Caki2 (cell line): ENCODE measurements at places on chromosomes 3 and 15.

GRCh38 chr3:37608061-37608702, 253.5 kb upstream of the CTDSPL start:
- peak; percentile 41 for DNase-seq

DNA sequence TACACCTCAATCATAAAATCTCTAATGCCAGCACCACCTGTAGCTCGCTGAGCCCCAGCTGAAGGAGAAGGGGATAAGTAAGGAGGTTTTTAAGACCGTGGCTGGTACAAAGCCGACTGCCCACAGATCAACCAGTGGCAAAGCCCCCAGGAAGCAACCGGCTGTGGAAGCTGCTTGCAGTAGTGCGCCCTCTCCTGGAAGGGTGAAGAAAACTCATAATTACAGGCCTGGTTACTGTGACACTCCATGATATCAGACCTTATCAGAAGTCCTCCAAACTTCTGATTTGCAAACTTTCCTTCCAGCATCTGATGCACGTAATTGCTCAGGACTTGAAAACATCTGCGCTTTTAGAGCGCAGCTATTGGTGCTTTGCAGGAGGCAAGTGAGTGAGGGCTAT, 63.1 kb upstream of the MCTP2 start:
- DNase-seq: no peak

GRCh38 chr3:186382217-186382885, 20.3 kb upstream of the DGKG start:
- no peak for DNase-seq

GRCh38 chr3:65344444-65344843, 656.6 kb upstream of the ADAMTS9 start:
- DNase-seq: no peak

DNA sequence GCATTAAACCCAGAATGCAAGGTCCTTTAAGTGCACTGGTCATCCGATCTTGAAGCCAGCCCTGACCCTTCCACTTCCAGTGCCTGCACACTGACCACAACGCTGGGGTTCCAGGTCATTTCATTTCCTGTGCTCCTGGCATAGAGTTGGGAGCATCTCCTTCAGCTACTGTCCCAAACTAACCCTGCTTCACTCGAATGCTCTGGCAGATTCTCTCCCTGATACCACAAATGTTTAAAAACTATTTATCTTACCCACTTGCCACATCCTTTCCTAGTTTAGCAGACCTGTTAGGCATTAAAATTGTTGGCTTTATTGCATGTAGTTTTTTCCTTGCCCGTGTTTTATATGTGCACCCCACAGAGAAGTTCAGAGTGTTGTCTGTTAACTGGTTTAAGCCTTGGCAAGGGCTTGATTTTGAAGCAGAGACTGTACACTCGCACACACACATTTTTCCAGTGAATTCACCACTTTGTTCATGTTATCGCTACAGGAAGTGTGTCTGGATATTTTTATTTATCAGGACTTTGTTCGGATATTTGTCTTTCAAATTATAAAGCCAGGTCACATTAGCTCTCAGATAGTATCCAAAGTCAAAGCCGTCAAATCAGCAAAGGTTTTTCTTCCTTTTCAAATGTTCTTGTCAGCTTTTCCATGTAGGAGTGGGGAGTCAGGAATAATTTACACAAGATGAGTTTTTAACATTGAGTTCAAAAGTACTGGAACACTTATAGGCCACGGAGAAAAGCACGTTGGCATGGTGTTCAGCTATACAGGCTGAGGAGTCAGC, 77.3 kb downstream of the ABI3BP start:
- DNase-seq: peak; percentile 58

DNA sequence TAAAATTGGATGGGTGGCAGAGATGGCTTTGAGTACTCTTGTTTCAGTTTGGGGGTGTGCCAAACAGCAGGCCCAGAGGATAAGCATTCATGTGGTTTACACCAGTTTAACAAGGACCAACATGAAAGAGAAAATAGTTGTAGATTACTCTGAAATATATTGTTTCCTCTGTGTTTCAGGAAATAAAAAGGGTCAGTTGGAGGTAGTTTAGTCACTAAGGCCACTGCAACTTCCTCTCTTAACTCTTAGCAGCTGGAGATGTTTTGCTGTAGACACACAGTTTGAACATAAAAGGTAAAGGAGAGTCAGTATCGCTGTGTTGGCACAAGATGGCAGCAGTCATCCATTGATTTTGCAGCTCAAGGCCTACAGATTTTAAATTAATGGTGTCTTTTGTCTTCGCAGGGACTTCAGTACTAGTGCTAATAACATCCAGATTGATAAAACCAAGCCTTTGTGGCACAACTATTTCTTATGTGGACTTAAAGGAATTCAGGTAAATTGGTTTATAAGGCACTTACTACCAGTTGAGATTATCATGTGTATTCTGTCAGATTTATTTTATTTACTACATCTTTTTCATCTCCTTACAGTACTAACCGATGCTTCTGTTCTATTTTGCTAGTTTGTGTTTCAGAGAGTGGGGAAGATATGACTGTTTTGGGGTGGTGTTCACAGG, 65.5 kb downstream of the GALK2 start:
- DNase-seq: peak; percentile 35

GRCh38 chr15:45611305-45611704, 23.5 kb upstream of the SQOR start:
- DNase-seq: no peak

DNA sequence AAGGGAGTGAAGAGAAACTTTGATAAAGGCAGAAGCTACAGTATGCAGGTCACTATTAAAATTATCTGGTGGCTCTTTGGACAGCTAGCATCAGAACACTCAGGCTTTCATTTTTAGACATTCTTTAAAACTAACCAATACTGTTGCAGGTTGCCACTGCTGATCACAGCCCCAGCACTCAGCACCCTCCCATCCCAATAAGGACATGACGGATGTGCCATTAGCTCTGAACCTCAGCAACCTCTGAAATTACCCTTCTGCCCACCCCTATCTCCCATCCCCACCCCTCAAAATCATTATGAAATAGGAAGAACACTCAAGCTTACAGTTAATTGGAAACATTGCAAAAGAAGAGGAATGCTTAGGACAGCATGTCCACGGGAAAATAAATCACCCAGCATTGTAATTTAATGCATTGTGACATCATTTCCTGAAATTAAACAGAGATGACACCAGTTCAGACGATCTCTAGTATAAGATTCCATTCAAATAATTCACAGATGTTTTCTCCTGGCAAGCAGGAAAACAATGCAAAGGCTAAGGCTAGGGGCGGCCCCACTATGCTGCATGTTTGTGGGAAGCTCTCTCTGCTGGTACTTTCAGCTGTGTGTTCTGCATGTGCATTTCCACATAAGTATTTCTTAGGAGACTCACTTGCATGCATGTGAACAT, 71.6 kb downstream of the MEIS2 start:
- no peak for DNase-seq

- no peak for DNase-seq
These were observed 4.3 kb downstream of the PPIB start for GRCh38 chr15:64158363-64159134.

DNA sequence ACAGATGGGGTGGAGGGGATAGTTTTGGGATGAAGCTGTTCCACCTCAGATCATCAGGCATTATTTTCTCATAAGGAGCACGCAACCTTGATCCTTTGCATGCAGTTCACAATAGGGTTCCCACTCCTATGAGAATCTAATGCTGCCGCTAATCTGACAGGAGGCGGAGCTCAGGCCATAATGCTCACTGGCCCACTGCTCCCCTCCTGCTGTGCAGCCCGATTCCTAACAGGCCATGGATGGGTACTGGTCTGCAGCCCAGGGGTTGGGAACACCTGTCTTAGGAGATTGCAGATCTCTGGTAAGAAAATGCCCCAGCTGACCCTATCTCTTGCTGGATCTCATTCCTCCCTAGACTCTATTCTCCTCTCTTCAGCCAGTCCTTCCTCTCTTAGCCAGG, 6.8 kb downstream of the CSTA start:
- DNase-seq: no peak

DNA sequence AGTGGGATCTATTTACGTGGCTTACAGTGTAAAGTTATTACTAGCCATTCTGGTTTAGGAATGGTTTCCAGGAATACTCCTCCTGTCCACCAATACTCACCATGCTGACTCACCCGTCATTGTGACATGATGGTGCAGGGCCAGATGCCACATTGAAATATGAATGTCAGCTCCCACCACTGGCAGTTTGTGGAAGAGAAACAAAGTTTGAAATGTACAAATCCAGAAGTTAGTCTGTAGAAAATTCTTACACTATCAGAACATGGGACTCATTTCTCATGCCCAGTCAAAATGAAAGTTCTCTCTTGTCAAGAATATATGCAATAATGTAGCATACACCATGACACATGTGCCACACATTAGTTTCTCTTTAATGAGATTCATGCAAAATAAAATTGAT, 14.4 kb upstream of the TSPAN3 start:
- DNase-seq: no peak

DNA sequence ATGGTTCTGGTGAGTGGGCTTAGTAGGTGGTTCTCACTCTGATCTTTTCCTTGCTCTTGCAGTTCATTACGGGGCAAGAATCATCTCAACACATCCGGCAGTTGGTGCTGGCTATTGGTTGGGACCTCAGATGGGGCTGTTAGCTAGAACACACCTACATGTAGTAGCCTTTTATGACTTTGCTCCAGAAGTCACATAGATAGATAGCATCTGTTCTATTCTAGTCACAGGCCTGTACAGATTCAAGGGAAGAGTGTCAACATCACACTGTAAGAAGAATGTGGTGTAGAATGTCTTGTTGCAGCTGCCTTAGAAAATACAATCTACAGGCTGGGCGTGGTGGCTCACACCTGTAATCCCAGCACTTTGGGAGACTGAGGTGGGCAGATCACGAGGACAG, 15.1 kb downstream of the RAB5A start:
- no peak for DNase-seq

DNA sequence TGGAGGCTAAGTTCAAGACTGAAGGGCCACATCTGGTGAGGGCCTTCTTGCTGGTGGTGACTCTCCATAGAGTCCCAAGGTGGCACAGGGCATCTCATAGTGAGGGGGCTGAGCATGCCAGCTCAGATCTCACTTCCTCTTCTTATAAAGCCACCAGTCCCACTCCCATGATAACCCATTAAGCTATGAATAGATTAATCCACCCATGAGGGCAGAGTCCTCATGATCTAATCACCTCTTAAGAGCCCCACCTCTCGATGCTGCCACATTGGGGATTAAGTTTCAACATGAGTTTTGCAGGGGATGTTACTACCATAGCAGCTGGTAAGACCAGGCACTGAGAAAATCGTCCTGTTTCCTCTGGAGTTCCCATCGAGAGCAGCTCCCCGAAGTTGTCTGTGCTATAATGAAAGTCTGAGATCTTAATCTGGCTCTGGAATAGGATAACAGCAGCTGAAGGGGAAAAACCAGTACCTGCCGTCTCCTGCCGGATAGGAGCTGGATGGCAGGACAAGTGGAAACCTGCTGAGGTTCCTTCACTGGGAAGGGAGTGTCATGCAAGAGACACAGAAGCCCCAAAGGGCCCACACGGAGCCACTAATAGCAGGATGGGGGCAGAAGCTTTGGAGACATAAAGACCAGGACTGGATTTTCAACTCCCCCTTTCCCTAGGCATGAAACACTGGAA, 79.5 kb upstream of the EPHB3 start:
- no peak for DNase-seq

DNA sequence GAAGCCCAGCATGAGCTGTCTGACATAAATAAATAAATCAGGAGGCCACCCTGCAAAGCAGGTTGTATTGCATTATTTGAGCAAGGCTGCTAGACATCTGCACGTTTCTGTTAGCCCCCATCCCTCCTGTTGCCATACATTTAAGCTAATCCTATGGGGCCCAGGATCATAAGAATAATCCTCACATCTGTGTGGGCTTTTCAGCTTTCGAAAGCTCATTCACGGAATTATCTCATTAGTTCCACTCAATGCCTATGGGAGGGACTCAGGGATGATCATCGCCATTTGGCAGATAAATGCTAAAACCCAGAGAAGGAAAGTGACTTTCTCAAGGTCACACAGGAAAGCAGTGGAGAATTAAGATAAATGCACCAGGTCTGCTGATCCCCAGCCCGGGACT, 123.4 kb downstream of the TLE3 start:
- no peak for DNase-seq

- DNase-seq: peak; percentile 92
These were observed 373.3 kb downstream of the GAP43 start for GRCh38 chr3:115996420-115997108.

- peak; percentile 51 for DNase-seq
These were observed 108.5 kb upstream of the PFN2 start for GRCh38 chr3:150079029-150079739.

DNA sequence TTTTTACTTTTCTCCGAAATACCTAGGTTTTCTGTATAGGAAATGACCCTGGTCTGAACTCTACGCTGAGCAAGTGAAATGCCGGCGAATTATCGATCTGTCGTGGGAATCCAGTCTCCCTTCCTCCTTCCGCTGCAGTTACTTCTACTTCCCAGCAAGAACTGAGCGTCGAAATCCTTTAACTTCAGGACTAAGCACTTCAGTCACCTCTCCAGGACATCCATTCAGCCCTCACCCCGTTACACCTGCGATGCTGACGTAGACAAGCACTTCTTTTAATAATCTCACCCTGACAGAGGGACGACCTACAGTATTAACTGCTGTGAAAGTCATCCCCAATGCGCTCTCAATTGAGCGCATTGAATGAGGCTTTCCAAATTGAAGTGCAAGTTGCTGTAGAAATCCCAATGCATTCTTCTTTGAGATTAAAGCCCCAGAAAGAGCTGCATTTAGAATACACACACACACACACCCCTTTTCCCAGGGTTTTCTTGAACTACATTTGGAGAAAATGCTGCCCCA, 1.3 kb downstream of the TOP2B start:
- peak; percentile 27 for DNase-seq

GRCh38 chr3:194808640-194809097, 123.0 kb downstream of the FAM43A start:
- no peak for DNase-seq

DNA sequence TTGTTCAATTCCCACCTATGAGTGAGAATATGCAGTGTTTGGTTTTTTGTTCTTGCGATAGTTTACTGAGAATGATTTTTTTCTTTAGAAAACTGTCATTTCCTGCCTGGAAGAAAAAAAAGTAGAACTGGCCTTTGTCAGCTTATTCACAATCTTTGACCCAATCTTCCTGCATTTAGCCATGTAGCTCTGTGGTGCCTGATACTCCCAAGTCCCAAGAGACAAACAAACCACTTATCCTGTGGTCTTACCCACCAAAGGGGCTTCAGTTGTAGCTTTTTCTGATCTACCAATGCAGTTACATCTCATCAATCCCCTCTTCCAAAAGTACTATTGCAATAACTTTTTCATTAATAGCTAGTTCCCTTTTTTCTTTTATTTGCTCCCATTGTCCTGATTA, 444.6 kb downstream of the GRM7 start:
- DNase-seq: no peak
